Activated T-cell treated with anti-CD3 and anti-CD28 coated beads, Interleukin-2, amount 50 U/mL, for 24 hours (primary cell): ENCODE measurements at places on chromosomes 6 and 20.

- DNase-seq = no peak
Observed at GRCh38 chr6:126367849-126368248, 27.9 kb downstream of the CENPW start.

GRCh38 chr6:137834508-137834907 lies 32.6 kb upstream of the TNFAIP3 start:
- no peak for DNase-seq

GRCh38 chr6:19998541-19998940 lies 161.4 kb downstream of the ID4 start:
- DNase-seq = no peak

GRCh38 chr6:24763578-24763977 lies 11.2 kb upstream of the GMNN start:
- DNase-seq = no peak

- no peak for DNase-seq
Observed at GRCh38 chr20:13094976-13095375, 86.2 kb downstream of the SPTLC3 start.

- no peak for DNase-seq
Observed at GRCh38 chr20:3970016-3970415, 45.3 kb downstream of the RNF24 start.

DNA sequence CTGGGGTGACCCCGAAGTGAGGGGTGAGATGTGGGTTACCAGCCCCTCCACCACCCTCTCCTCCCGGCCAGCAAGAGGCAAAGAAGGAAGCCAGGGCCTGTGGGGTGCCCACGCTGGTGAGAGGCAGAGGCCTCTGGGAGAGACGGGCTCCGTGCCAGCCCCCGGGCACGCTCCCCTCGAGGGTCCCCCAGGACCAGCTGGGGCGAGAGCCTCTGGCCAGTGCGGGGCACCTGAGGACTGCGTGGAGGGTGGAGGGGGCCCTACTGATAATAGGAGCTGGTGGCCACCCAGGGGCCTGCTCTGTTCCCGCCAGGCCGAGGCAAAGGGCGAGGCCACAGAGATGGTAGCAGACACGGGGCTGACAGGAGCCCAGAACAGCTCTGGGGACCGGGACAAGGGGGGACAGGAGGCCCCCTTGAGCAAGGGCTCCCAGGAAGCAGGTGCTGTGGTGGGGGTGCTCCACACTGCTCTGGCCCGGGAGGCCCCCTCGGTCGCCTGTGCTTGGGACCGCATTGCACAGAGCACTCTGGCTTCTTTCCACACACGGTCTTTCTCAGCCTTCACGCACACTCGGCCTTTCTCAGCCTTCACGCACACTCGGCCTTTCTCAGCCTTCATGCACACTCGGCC lies 226.9 kb downstream of the TTLL2 start:
- DNase-seq = no peak

GRCh38 chr6:108619431-108620197 lies 58.9 kb downstream of the FOXO3 start:
- DNase-seq = no peak

GRCh38 chr6:73369157-73369556 lies 540 bp downstream of the OOEP start:
- DNase-seq = no peak

DNA sequence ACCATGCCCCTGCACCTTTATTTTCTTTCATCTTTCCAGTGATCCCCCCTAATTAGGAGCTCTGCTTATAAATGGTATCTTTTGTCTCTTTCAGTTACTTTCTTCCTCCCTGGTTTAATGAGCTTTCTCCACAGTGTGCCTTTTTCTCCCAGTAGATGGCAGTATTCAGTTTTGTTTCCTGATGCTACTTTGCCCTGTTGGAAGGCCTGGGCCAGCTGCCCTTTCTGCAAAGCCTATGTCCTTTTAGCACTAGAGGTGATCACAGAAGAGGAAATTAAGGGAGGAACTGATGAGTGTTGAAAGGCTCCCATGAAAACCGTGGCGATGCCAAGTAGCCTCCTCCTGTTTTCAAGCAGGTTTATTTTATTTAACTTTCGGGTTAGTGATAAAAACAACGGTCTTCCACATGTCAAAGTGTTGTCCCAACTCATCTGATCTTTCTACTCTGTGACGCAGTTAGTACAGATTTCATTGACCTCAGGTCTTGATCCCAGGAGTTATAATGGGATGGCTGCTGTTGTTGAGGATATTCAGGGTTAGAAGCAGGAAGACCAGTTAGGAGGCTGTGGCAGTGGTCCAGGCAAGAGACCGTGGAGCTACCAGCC lies 184.2 kb upstream of the BMP2 start:
- no peak for DNase-seq

- DNase-seq = no peak
Observed at GRCh38 chr6:105382496-105382895, 20.4 kb downstream of the PREP start.

DNA sequence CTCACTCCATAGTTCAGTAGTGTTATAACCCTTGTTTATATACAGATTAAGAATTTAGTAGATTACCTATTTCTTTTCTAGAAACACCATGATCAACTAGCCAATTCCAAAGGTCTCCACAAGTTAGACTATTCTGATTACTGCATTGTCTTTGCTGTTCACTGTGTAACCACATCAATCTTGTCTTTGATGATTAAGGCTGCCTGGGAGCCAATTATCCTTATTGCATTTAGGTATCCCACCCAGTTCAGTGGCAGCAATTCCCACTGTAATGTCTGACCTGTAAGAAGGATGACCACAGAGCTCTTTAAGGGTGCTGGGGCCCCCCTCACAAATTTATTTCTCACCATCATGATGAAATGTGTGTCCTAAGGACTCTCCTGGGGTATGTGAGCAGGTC lies 40.2 kb downstream of the PKIB start:
- DNase-seq = no peak

DNA sequence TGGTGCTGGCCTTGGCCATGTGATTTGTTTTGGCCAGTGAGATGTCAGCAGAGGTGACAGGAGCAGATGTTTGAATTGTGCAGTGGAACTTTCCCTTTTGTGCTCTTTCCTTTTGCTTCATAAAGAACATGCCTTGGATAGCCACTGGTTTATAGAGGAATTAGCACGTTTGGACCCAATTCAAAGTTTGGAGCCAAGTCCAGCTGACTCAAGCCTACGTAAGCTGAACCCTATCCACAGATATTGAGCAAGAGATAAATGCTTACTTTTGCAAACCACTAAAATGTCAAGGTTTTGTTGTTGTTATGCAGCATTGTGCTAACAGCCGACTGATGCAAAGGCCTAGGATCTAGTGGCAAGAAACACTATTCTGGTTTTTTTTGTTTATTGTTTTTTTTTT lies 230.9 kb upstream of the CITED2 start:
- DNase-seq = no peak

- peak; percentile 64 for DNase-seq
Observed at GRCh38 chr20:59177266-59178250, 13.9 kb downstream of the ZNF831 start.

GRCh38 chr6:24145690-24146131 lies 19.7 kb downstream of the NRSN1 start:
- DNase-seq = no peak

GRCh38 chr20:4552075-4552640 lies 169.6 kb upstream of the PRND start:
- no peak for DNase-seq

DNA sequence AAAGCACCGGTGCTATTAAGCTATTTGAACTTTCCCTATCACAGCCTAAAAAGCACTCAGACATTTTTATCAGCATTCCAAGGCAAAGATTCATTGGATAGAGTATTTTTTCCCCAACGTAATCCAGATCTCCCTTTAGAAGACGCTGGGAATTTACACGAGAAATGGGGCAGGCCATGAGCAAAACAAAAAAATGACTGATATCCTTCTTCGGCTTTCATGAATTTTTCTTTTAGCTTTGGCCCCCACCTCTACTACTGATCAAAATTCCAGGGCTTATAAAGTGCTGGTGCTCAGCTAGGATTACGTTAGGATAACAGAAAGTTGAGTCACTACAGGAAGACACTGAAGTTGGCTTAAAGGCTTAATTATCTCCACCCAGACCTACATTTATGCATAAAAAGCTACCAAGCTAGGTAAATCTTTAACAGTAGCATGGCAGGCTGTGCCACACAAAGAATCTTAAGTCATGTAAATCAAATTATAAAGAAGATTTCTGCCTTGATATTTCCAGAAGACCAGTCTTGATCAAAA lies 418.5 kb upstream of the BTBD3 start:
- DNase-seq = no peak

DNA sequence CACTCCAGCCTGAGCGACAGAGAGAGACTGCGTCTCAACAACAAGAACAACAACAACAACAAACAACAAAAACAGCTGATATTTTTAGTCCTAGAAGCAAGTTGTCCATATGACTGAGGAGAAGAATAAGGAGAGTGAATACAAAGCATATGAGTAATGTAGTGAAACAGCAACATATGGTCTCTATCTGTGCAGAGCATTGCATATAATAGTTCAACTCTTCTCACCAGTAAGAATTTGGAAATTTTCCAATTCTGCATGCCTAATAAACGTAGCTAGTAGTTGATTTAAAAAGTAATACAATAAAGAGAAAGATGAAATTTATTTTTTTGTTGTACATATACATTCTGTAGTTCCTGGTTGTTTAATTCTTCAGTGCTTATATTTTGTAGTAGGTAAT lies 129.7 kb upstream of the FAM83B start:
- DNase-seq = no peak

- DNase-seq = no peak
Observed at GRCh38 chr20:9831032-9831431, 7.8 kb downstream of the PAK5 start.

DNA sequence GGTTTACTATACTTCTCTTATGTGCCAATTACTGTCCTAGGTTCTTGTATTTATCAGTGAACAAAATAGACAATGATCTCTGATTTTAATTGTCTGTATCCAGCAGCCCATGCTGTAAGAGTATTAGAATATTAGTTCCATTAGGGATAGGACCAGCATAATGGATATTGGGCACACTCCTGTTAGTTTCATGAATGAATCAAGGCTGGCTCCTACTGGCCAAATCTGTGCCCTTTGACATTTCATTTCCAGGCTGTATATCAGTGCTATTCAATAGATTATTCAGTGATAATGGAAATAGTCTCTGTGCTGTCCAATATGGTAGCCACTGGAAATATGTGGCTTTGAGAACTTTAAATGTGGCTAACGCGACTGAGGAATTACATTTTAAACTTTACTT lies 1007.9 kb upstream of the FLRT3 start:
- DNase-seq = no peak

DNA sequence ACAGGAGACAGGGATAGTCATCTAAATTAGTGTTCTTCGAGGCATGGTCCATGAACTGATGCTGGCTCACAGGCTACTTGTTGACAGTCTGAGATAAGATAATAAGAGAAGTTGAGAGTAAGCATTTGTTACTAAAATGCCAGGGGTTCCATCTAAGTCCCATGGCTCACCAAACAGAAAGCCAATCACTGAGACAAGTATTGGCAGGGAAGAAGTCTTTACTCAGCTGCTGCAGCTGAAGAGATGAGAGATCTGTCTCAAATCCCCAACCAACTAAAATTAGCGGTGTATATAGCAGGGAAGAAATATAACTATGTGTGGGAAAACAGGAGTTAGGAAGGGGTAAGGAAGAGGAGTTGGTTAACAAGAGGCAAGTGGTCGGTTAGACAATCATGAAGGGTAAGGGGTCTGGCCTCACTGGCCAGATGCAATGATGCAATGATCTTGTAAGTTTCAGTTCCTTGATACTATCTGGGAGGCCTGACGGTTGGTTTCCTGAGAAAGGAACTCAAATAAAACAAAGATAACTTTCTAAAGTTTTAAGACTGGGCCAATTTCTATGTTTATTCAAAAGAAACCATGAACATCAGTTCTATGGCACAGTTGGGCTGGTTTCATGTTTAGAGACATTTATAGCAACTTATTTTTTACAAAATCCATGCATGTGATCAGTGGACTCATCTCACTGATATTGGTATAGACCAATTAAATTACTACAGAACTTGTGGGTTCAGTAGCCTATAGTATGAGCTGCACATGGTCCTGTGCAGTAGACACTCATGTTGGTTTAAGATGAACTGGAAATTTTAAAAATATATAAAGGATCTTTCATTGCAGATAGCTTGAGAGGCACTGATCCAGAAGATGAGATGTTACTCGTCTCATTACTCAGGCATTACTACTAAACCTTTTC lies 9.9 kb upstream of the HEBP2 start:
- no peak for DNase-seq

GRCh38 chr20:43458422-43458924 lies 777 bp downstream of the SRSF6 start:
- no peak for DNase-seq

GRCh38 chr20:56715309-56715708 lies 86.2 kb downstream of the TFAP2C start:
- no peak for DNase-seq

DNA sequence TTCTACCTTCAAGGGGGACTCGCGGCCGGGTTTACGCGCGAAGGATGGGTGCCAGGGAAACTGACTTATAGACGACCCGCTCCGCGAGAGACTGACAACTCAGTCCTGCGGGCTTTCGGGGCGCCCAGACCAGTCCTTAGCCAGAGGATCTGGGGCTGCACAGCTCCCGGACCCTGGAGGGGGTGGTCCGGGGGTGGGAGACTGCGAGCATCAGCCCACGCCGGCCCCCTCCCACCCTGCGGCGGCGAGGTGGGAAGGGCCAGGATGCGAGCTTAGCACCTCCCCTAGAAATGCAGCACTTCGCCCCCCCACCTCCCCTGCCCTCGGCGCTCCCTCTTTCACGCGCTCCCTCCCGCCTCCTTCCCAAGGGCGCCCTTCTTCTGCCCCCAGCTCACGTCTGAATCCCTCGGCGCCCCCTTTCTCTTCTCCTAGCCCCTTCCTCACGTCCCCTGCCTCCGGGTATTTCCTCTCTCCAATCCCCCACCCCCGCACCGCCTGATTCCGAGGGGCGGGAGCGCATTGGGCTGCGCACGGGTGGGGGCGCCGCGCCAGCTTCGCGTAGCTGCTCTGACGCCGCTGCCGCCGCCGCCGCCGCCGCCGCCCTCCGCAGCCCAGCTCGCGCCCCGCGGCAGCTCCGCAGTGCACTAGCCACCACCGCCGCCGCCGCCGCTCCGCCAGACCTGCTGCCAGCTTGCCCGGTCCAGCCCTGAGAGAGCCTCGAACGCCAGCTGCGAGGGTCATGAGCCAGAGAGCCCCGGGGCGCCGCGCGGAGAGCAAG lies at the start of gene SLC32A1:
Gene SLC32A1, plus strand, starts transcription at position 639 of the 778 bp plus-strand sequence. CDS start 239 bp downstream, outside the sequence.
- DNase-seq = peak; percentile 42

DNA sequence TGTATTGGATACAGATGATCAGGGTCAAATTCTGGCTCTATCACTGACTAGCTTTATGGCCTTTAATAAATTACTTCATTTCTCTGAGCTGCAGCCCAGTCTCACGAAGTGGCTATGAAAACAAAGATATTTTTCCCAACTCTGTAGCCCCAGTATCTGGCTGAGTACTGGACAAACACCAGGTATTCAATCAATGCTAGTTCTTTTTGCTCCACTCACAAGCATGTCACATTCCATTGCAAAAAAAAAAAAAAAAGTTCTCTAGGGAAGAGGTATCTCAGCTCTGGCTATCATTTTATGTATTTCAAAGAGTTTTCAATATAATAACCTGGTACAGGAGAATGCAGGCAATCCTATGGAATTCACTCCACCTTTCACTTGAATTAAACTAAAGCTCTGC lies 3.1 kb downstream of the CHD6 start:
- no peak for DNase-seq

- no peak for DNase-seq
Observed at GRCh38 chr6:53879608-53880007, 84.8 kb downstream of the LRRC1 start.

GRCh38 chr6:135985471-135985870 lies 134.0 kb downstream of the PDE7B start:
- no peak for DNase-seq

GRCh38 chr6:134436950-134437349 lies 119.0 kb upstream of the SGK1 start:
- no peak for DNase-seq

GRCh38 chr6:22208026-22208425 lies 88.8 kb downstream of the PRL start:
- no peak for DNase-seq
